ENCODE measurements at places on chromosomes 5 and 9.

GRCh38 chr5:69519285-69519684, 26.7 kb downstream of the OCLN start:
- DNase-seq = peak; percentile 20

GRCh38 chr9:6758498-6759184, 868 bp downstream of the KDM4C start:
- peak; percentile 65 for DNase-seq

DNA sequence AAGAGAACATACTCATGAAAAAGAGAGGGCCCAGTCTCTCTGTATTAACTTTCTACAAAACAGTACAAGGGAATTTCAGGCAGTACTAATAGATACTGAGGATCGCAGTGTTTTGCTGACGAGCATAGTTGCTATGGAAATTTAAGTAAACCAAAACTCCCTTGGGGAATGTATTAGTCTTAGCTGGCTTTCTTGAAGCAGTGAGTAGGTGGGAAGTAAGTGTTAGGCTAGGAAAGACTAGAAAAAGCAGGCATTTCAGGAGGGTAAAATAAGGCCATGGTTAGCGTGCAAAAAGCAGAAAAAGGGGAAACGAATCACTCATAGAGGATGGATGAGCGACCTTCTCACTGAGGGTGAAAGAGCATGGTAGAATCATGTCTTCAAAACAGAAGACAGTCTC, 84.3 kb upstream of the ACTBL2 start:
- no peak for DNase-seq

GRCh38 chr5:61621202-61621650, 289.2 kb downstream of the ZSWIM6 start:
- DNase-seq = no peak

DNA sequence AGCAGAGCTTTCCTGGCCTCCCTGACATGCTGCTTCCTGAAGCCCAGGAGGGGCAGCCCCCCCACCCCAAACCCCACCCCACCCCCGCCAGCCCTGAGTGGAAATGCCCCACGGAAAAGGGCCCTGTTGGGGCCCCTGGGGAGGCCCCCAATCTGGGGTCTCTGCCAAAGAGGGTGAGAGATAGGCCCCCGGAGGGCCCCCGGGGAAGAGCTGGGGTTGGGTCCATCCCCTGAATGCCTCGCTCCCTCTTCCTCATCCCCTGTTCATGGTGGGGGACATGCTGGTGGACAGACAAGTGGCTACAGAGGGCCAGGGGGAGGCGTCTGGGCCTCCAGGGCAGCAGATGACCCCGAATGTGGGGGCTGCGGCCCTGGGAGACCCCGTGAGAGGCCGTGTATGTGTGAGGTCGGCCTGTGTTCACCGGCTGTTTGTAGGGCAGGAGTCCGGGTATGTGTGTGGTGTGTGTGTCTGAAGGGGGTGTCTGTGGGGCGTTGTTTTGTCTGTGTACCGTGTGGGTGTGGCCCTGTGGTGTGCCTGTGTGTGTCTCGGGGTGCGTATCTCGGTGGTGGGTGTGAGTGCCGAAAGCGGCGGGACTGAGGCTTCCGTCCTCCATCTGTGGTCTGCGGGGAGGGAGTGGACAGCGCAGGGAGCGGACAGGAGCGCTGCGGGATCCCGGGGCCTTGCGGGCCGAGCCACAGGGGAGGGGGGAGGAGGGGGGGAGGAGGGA, 11.3 kb downstream of the C9orf50 start:
- peak; percentile 83 for DNase-seq

DNA sequence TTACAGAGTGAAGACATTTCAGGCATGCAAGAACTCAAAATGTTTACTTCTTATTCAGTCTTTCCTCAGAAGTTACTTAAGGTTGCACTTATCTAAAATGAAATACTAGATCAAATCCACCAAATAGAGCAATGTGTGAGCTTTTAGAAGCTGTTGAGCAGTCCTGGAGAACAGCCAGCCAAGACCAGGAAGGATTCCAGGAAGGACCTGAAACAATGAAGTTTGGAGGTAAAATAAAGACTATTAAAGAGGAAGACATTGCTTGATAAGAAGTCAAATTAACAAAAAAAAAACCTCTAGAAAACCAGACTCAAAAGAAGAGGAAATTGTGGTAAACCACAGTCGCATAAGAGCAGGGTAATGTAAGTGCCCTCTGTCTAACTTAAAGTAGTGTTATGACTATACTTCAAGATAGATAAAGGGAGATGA, 156.2 kb upstream of the S1PR3 start:
- DNase-seq = peak; percentile 60

DNA sequence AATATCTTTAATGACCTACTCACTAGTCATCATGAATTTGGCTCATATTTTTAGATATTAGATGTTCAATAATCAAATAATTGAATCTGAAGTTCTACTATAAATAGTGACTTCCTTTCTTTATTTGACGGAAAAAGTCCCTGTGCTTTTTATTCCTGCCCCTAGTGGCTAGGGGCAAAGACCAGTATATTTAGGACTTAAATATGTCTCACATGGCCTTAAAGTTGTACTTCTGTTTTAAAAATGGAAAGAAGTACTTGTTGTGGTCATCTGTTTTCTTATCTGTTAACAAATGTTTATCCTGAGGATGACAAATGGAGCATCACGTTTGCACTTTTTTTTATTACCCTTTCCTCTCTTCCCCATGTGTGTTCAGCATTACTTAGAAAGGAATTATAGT, 89.2 kb upstream of the GRHPR start:
- DNase-seq = no peak

DNA sequence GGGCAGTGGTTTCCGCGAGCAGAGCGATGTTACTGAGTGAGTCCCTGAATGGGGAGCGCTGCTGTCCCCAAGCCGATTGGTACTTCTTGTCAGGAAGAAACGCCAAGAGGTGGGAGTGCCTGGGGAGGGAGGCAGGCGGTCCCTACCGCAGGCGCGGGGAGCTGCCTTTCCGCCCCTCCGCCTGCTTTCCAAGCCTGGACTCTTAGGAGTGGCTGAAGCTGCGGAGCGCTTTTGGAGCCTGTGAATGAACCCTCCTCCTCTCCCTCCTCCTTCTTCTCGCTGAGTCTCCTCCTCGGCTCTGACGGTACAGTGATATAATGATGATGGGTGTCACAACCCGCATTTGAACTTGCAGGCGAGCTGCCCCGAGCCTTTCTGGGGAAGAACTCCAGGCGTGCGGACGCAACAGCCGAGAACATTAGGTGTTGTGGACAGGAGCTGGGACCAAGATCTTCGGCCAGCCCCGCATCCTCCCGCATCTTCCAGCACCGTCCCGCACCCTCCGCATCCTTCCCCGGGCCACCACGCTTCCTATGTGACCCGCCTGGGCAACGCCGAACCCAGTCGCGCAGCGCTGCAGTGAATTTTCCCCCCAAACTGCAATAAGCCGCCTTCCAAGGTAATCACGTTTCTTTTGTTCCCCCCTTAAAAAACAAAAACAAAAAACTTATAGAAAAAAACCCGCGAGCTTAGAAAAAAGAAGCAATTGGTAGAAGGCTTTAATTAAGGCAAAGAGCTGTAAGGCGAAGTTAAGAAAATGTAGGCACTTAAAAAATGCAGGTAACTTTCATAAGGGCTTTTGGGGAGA, at the start of gene VCAN:
TSS of gene VCAN (plus strand) at position 340 of the 808 bp plus-strand sequence. CDS start 11,775 bp downstream, outside the sequence.
- DNase-seq = peak; percentile 71

DNA sequence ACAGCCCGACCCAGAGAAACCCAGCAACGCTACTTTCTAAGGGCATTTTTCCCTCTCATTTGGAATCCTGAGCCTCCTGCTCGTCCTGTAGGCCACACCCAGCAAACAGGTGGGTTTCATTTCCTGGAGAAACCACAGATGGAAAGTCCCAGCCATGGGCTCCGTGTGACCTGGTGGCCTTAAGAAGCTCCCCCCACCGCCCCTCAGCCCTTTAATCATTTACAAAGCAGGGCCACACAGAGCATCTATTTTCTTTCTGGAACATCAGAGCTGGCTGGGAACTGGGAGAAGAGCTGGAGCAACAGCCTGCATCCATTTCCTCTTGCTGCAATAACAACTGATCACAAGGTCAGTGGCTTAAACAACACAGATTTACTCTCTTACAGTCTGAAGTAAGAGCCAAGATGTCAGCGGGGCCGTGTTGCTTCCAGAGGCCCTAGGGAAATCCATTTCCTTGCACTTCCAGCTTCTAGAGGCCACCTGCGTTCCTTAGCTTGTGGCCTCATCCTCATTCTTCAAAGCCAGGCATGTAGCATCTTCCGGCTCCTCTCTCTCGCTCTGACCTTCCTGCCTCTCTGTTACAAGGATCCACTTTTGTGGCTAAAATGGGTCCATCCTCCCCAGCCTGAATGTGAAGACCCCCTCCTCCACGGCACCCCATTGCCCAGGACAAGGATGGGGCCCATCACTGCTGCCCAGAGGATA, 40.5 kb downstream of the C9orf50 start:
- DNase-seq = no peak

GRCh38 chr5:78727786-78728761, 79.5 kb upstream of the LHFPL2 start:
- DNase-seq = peak; percentile 90

GRCh38 chr9:126773004-126773607, 31.7 kb upstream of the ZBTB43 start:
- no peak for DNase-seq

GRCh38 chr9:101495810-101496209, 37.8 kb upstream of the RNF20 start:
- DNase-seq = no peak

GRCh38 chr5:132473019-132473531, 17.5 kb downstream of the IRF1 start:
- DNase-seq = peak; percentile 63

- DNase-seq = peak; percentile 91
Measured at GRCh38 chr9:137070201-137070905, at the start of gene SAPCD2. Gene SAPCD2 (minus strand): TSS chr9:137070557. CDS start chr9:137070460, 97 bp downstream.

DNA sequence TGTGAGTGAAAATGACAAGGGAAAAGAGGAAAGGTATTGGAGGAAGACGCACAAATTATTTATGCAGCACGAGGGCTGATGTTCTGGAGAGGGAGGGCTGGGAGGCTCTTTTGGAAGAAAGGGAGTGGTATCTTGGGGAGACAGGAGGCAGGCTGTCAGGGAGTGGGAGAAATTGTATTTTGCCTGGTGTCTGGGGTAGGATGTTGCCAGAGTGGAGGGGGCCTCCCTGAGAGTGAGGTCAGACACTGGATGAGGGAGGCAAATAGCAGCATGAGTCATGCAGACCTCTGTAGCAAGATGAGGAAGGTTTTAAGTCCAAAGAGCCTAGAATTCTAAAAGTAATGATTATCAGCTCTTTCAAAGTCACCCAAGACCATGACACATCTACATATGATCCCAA, 158.0 kb downstream of the DMRT2 start:
- DNase-seq = no peak

DNA sequence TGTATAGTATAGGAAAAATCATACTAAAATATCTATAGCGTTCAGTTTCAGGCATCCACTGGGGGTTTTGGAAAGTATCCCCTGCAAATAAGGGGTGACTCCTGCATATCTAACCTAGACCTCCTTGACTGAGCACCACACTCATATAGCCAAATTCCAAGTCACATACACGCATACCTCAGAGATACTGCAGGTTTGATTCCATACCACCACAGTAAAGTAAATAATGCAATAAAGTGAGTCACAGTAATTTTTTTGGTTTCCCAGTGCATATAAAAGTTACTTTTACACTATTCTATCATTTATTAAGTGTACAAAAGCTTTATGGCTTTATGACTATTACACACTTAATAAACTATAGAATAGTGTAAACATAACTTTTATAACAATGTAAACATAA, 151.3 kb downstream of the CCDC192 start:
- DNase-seq = no peak

GRCh38 chr5:104513121-104513602, 950.6 kb upstream of the NUDT12 start:
- peak; percentile 4 for DNase-seq

DNA sequence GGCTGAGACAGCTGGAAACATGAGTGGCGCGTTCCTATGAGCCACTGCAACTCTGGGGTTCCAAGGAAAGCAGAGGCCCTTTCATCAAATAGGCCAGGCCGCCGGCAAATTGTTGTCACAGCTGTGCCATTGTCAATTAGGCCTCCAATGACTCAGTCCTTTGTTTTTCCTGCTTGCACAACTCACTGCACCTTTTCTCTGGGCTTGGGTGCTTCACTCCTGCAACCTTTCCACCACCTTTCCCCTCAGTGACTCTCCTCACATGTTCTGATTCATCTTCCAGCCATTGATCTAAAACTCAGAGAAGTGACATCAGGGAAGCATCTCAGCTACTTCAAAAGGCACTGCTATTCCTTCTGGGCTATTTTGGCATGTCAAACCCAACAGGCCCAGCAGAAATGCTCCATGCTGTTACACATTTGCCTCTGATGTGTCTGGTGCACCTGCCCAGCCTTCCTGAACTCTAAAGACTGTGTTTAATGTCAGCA, 653.7 kb downstream of the NR2F1-AS1 start:
- DNase-seq = no peak

DNA sequence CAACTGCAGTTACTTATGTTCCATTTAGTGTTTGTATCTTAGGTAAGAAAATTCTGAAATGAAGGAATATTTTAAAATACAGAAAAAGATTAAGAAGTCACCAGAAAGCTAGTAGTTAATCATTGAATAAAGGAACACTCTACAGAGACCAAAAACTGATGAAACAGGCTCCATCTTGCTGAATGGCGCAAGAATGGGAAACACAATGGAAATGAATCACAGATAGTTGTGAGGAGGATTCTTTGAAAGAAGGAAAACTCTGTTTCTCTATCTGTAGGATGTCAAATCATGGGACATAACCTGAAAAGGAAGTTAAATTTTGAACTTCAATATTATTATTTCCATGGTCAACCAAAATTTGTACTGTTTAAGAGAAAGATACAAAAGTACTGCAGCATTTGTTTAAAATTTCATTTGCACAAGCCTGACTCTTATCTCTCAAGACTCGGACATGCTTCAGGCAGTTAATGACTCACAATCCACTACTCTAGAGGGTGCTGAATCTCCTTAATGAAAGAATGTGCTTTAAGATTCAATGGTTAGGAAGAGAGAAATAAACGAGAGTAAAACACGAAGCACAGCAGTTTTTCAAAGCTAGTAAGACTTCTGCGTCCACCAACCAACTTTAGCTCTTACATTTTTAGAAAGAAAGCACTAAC, 1064.4 kb upstream of the DMAC1 start:
- DNase-seq = no peak

- no peak for DNase-seq
Measured at GRCh38 chr5:67058998-67059743, 137.4 kb downstream of the CD180 start.

DNA sequence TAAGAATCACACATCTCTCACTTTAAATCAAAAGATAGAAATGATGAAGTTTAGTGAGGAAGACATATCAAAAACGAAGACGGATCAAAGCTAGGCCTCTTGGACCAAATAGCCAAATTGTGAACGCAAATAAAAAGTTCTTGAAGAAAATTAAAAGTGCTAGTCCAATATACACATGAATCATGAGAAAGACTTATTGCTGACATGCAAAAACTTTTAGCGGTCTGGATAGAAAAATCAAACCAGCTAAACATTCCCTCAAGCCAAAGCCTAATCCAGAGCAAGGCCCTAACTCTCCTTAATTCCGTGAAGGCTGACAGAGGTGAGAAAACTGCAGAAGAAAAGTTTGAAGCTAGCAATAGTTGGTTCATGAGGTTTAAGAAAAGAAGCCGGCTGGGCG, 164.4 kb upstream of the PANK3 start:
- DNase-seq = no peak

- no peak for DNase-seq
Measured at GRCh38 chr5:159899067-159900049, 16.9 kb upstream of the ADRA1B start.

- DNase-seq = no peak
Measured at GRCh38 chr9:94627287-94627686, 12.0 kb downstream of the FBP1 start.
